HFFc6 (cell line): ENCODE measurements at places on chromosomes 6 and 20. TPM values are rescaled to one million over a fixed set of nuclear protein-coding genes. Genes with fewer than 3 reads are reported as not detected.

TMEM151B gene
- total RNA-seq, result not detected in 3 replicates

ZBP1 gene
- not detected in 3 replicates for total RNA-seq

SIRPG gene
- total RNA-seq, result not detected in 3 replicates

DNA sequence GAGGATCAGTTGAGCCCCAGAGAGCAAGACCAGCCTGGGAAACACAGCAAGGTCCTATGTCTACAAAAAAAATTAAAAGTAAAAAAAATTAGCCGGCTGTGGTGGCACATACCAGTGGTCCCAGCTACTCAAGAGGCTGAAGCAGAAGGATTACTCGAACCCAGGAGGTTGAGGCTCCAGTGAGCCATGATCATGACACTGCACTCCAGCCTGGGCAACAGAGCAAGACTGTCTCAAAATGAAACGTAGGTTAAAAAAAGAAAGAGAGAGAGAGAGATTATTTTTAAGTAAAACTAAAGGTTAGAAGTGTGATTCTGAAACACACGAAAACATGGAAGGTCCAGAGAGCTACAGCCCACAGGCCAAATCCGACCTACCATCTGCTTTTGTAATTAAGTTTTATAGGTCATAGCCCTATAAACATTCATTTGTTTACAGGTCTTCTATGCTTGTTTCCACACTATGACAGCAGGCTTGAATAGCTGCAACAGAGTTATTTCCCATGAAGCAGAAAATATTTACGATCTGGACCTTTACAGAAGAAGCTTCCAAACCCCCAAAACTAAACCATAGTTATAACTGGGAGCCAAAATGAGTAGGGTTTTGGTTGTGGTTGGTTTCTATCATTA is 279.7 kb downstream of the GMDS start:
- H3K27ac ChIP-seq, result no peak overlapping the region
- H3K4me3 ChIP-seq, result no peak overlapping the region
- DNase-seq, result no peak
- peaks cover 19% of the 10 kb centered on the region for H3K4me1 ChIP-seq
- H3K27me3 ChIP-seq, result no peaks in the 10 kb centered on the region

- peaks cover 14% of the 10 kb centered on the region; the same call in 1 of the 2 replicates for H3K36me3 ChIP-seq
- no peaks in the 10 kb centered on the region for H3K27me3 ChIP-seq
- H3K4me1 ChIP-seq, result peaks cover 80% of the 10 kb centered on the region
- peak overlapping the region; percentile 48 for H3K4me3 ChIP-seq
- peak overlapping the region; percentile 92 for H3K27ac ChIP-seq
- peak; percentile 90 for DNase-seq
These were observed 332.3 kb downstream of the BCKDHB start for GRCh38 chr6:80438772-80439171.

DNA sequence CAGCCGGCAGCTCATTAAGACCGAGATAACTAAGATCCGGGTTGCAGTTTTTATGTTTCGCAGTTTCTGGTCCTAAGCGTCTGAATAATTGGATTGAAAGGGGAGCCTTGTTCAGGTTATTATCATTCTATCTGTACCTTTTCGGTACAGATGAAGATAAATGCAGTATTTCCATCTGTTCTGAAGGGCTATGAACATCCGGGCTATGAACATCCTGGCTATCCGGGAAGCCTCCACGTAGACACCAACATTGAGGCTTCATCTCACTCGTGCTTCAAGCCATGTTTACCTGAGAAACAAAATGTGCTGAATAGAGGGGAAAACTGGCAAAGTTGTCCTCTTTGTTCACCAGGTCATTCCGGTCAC is 399 bp upstream of the REPS1 start:
- H3K27me3 ChIP-seq, result peaks cover 4% of the 10 kb centered on the region; the same call in 1 of the 2 replicates
- H3K36me3 ChIP-seq, result no peaks in the 10 kb centered on the region
- H3K27ac ChIP-seq, result peak overlapping the region; percentile 81; the same call in 1 of the 2 replicates
- H3K4me3 ChIP-seq, result peak overlapping the region; percentile 88
- 0 out of 2 replicates have a peak, but pooled peaks cover 5% of the 10 kb centered on the region for H3K4me1 ChIP-seq

DNA sequence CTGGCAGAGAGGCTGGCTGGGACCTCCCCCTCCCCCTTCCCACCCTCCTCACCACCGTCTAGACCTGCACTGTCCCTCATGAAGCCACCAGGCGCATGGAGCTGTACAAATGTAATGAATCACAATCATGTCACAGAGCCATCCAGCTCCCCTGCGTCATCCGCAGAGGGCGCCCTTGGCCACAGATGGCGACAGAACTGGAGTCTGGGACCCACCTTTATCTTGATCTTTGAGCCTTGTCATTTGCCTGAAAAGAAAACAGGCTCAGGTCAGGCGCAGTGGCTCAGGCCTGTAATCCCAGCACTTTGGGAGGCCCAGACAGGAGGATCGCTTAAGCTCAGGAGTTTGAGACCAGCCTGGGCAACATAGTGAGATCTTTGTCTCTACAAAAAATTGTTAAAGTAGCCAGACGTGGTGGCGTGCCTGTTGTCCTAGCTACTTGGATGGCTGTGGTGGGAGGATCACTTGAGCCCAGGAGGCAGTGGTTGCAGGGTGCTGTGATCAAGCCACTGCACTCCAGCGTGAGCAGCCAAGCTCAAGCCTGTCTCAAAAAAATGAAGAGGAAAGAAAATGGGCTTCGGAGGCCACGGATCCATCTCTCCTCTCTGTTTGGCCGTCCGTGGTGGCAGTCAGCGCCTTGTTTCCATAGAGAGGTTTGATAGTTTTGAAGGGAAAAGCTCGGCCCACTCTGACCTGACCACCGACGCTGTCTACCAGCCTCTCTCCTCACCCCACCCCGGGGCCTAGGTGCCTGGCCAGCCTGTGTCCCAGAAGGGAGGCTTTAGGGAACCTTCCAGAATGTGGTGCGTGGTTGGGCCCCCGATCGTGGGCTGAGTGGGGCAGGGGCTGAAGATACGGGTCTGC is 6.2 kb downstream of the COL9A3 start:
- no peak for DNase-seq
- H3K4me3 ChIP-seq, result no peak overlapping the region
- no peak overlapping the region for H3K27ac ChIP-seq
- no peaks in the 10 kb centered on the region for H3K4me1 ChIP-seq

- peaks cover 19% of the 10 kb centered on the region; the same call in 1 of the 2 replicates for H3K4me1 ChIP-seq
- H3K36me3 ChIP-seq, result no peaks in the 10 kb centered on the region
- H3K4me3 ChIP-seq, result peak overlapping the region; percentile 61
- peak; percentile 54 for DNase-seq
- no peak overlapping the region for H3K27ac ChIP-seq
- peaks cover 12% of the 10 kb centered on the region for H3K27me3 ChIP-seq
These were observed 522 bp upstream of the EPB41L1 start for GRCh38 chr20:36153736-36154699.

- H3K27ac ChIP-seq, result no peak overlapping the region
- peaks cover 47% of the 10 kb centered on the region for H3K4me1 ChIP-seq
- H3K27me3 ChIP-seq, result peaks cover 6% of the 10 kb centered on the region; the same call in 1 of the 2 replicates
- peaks cover 4% of the 10 kb centered on the region for H3K36me3 ChIP-seq
- H3K4me3 ChIP-seq, result no peak overlapping the region
These were observed 15.5 kb upstream of the GSTA3 start for GRCh38 chr6:52925042-52925441.

- H3K4me1 ChIP-seq, result peaks cover 12% of the 10 kb centered on the region
- H3K27me3 ChIP-seq, result no peaks in the 10 kb centered on the region
- DNase-seq, result peak; percentile 71
- H3K27ac ChIP-seq, result no peak overlapping the region
- H3K36me3 ChIP-seq, result no peaks in the 10 kb centered on the region
These were observed 224.9 kb downstream of the IBTK start for GRCh38 chr6:82022614-82023129.

DNA sequence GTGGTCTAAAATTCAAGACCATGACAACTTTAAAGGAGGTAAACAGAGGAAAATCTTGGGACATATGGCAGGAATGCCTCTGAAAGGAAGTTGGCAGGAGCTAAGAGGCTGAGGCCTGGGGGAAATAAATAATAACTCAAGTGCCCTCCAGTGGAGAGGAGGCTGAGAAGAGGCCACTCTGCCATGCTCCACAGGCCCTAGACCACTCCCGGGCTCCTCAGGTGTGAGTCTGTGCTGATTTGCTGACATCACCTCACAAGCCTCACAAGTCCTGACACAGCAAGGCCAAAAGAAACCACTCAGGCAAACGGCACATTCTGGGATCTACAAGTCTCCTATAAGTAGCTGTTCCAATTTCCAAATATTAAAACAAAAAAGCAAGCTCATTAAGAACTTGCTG is 91.0 kb upstream of the RIPOR2 start:
- no peak for DNase-seq
- no peak overlapping the region for H3K27ac ChIP-seq
- no peaks in the 10 kb centered on the region for H3K36me3 ChIP-seq
- H3K27me3 ChIP-seq, result peaks cover 2% of the 10 kb centered on the region; the same call in 1 of the 2 replicates
- H3K4me3 ChIP-seq, result no peak overlapping the region

GRCh38 chr6:92459606-92460005 is 959.8 kb downstream of the EPHA7 start:
- H3K4me3 ChIP-seq, result no peak overlapping the region
- no peaks in the 10 kb centered on the region for H3K36me3 ChIP-seq
- no peaks in the 10 kb centered on the region for H3K27me3 ChIP-seq
- no peaks in the 10 kb centered on the region for H3K4me1 ChIP-seq
- DNase-seq, result no peak

DNA sequence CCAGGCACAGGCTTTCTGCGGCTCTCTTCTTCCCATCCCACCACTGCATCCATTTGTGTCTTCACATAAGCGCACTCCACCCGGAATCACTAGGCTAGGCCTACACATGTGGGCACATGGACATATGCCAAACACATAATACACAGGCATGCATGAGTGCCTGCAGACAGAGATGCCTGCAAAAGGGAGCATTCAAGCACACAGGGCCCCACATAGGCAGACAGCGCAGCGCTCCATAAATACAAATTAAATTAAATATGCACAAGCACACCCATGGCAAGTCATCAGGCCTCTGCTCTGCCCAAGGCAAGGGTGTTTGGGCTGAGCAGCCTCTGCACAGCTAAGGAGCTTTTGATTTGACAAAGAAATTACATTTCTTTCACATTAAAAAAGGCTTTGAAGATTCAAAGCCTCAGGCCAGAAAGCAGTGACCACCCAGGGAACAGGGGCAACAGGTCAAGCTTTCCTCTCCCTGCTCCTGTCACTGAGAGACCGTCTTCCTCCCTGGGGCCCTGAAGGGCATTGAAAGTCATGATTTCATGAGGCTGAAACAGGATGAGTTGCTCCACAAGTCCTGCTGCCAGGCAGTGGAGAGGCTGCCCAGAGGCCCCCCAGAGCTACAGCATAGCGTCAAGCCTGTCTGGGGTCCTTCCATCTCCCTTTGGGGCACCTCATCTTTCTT is 134.2 kb upstream of the LRFN2 start:
- H3K27ac ChIP-seq, result no peak overlapping the region
- peaks cover 52% of the 10 kb centered on the region for H3K4me1 ChIP-seq
- no peaks in the 10 kb centered on the region for H3K36me3 ChIP-seq
- DNase-seq, result no peak
